ENCODE measurements at places on chromosomes 2 and 18.

DNA sequence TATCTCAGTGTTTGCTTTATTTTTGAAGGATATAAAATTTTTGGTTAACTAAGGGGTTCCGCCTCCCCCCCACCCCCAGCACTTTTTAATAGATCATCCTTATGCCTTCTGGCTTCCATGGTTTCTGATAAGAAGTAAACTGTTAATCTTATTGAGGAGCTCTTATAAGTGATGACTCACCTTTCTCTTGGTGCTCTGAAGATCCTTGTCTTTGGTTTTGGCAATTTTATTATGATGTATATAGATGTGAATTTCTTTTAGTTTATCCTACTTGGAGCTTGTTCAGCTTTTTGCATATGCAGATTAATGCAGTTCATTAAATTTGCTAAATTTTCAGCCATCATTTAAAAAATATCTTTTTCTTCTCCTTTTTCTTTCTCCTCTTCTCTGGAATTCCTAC is 91.7 kb upstream of the CTAGE1 start:
- no peak for DNase-seq

- DNase-seq, result no peak
Observed at GRCh38 chr18:6741232-6741663, 11.7 kb downstream of the ARHGAP28 start.

GRCh38 chr2:122935506-122935905 is 1089.6 kb upstream of the CNTNAP5 start:
- DNase-seq, result no peak

DNA sequence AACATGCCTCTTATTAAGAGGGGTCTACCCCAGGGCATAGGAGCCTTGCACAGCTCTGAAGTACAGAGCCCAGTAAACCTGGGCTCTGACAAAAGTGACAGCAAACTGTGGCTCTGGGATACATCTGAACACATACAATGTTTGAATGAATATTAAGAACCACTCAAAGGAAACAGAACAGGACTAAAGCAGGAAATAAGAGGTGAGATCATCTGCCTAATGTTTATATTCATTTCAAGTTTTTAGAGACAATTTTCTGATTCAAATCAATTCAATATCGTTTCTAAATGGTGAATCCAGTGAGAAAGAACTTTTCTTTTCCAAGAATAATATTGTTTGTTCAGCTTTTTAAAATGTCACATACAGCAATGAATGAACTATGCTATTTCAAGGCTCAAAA is 136.7 kb upstream of the CAVIN2 start:
- no peak for DNase-seq

DNA sequence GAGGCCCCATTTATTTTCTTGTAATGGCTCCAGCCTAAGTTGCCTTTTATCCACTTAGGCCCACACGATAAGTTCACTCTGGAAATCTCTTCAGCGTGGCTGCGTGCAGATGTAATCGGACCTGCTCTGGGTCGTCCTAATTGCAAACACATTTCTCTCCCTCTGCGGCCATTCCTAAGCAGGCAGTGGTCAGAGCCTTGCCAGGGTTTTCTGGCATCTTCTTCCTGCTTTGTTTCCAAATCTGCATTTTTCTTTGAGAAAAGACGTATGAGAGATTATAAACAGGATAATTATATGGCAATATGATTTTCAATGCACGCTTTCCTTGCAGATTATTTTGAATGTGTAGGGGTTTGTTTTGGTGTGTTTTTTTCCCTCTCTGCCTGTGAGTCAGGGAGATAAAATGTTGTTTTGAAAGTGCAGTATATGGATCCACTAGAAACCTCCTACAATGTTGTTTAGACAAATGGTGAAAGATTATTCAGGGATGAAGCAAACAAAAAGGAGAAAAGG is 239.4 kb upstream of the TANK start:
- no peak for DNase-seq

- no peak for DNase-seq
Observed at GRCh38 chr2:12665334-12665733, 51.4 kb upstream of the TRIB2 start.

DNA sequence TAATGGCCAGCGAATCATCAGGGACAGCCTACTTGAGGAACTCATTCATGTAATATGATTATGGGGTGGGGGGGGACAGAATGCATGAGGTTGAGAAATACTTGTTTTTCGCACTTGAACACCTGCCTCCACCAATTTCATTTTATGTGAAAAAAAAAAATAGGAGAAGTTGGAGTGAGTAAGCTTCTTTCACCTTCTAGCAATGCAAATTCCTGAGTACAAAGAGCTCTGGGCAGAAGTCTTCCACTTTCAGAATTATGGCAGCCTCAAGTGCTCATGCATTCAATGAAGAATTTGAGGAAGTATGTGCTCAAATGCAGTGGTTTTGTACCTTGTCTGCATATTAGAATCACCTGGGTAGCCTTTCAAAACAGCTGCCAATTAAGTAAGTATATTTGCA is 40.1 kb upstream of the GPD2 start:
- DNase-seq, result no peak

DNA sequence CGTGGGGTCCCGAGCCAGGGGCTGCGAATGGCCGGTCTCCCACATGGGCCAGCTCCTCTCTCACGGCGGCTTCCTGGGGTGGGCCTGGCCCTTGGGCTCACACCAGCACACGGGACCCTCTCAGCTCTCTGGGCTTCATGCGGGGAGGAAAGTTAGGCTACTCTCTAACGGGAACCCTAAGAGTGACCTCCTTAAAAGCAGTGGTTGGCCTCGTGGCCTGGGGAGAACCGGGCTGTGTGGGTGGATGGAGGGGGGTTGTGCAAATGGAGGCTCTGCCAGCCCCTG is 25.8 kb downstream of the RTP5 start:
- no peak for DNase-seq

- no peak for DNase-seq
Observed at GRCh38 chr2:66843847-66844246, 408.9 kb downstream of the MEIS1 start.

DNA sequence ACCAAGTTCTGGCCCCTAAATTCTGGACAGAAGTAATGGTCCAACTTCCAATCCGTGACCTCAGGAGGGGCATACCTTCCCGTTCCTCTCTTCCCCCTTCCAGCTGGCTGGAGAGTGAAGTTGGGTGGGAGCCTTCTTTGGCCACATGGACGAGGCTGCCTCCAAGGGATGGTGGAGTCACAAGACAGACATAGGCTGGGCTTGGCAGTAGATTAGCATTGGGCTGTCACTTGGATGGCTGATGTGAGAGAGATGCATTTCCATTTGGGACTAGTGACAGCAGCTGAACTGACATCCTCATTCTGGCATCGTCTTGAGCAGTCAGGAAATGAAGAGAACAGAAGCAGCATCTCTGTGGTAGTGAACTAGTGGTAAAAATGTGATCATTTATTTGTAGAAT is 12.6 kb downstream of the NT5DC4 start:
- DNase-seq, result no peak

DNA sequence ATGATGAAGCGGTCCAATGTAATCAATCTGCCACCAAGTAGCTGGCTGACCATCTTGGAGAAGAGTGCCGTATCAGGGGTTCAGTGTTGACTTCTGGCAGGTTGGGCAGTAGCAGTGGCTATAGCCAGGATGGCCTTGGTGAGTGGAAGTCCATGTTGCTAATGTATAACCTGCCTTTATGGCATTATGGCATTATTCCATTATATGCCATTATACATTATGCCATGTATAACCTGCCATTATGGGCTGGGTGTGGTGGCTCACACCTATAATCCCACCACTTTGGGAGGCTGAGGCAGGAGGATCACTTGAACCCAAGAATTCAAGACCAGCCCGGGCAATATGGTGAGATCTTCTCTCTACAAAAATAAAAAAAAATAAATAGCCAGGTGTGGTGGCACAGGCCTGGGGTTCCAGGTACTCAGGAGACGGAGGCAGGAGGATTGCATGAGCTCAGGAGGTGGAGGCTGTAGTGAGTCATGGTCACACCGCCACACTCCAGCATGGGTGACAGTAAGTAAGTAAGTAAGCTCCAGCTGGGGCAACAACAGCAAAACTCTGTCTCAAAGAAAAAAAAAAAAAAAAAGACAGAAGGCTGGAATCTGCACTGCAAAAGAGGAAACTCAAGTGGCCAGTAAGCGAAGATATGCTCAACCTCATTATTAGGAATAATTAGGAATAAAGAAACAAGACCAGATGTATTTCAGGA is 24.4 kb upstream of the EMILIN2 start:
- no peak for DNase-seq

DNA sequence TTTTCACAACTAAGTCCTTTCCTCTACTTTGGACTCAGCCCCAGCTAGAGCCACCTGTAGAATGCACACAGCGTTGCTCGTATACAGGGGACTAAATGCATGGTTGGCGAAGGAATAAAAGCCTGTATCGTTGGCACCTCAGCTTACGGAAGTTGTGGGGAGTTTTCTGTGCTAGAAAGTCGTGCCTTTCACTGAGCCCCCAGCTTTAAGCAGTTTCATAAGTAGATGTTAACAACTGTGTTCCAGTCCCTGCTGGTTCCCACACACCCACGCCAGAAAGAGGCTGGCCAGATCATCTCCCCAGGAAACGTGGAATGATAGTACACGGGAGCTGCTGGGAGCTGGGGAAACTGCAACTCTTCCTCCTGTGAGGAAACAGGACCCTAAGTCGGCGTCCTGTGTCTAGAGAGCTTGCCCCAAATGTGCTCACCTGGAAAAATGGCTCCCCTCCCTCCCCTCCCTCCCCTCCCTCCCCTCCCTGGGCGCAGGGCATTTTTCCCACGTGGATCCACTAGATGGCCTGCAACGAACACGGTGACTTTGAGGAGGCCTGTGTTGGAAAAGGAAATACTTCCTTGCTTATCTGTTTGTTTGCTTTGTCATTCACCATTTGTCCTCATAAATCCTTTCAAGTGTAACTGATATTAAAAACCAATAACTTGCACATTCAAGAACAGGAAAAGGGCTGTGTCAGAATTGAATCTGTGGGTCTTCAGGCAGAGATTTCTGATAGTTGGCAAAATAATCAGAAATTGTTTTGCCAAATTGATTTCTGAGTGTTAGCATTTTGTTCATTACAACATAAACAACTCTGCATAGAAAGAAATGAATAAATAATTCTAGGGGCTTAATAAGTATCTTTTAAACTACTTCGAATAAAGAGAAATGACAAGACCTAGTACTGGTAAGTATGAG is 43.9 kb upstream of the RFX8 start:
- DNase-seq, result no peak

GRCh38 chr18:37253394-37254235 is 312.0 kb downstream of the CELF4 start:
- DNase-seq, result no peak

GRCh38 chr2:161096336-161096735 is 63.9 kb upstream of the TANK start:
- DNase-seq, result no peak

- no peak for DNase-seq
Observed at GRCh38 chr18:30970196-30970816, 72.2 kb downstream of the DSC3 start.

DNA sequence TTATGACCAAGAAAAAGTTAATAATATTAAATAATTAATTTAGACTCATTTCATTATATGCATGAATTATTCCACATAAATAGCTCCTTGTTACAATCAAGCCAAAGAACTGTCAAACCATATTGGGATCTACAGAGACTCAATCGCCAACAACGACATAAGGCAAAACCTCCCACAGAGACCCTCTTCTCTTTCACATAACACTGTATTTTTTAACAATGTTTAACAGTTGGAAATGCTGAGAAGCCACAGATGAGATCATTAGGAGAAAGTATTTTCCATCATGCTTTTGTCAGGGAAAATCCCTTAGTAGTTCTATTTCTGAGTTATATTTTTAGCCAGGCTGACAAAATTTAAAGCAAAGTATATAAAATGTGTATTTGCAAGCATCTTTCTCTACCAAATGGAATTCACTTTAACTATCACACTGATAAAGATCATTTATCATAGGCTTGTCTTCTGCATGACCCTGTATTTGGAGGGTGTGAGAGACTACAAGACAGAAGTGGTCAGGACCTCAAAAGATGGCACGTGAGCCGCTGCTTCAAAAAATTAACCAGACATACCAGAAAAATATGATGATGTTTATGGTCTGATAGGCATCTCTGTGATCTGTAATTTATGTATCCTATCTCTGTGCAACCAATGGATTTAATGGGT is 383.8 kb downstream of the NRXN1 start:
- no peak for DNase-seq

GRCh38 chr2:238774071-238774470 is 73.8 kb upstream of the TWIST2 start:
- no peak for DNase-seq

GRCh38 chr2:19026261-19026660 is 332.2 kb downstream of the OSR1 start:
- DNase-seq, result no peak

DNA sequence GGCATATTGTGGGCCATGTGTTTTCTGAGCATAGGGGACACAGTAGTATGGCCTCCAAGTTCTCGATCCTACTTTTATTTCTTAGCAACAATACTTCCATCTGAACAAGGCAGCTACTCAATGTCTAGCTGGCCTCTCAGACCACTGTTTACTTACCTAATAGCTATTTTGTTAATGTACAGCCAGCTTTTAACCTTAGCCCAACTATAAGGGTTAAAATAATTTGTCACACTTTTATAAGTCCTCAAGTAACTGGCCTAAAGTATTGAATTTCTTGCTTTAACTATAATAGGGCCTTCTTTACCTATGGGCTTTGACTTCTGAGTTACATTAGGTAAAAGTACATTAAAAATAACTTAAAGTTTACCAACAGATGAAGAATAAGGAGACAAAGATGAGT is 117.4 kb downstream of the GAREM1 start:
- no peak for DNase-seq

- no peak for DNase-seq
Observed at GRCh38 chr2:108625186-108625827, 91.0 kb downstream of the LIMS1 start.

- no peak for DNase-seq
Observed at GRCh38 chr18:8984131-8984721, 118.3 kb upstream of the NDUFV2 start.

- DNase-seq, result no peak
Observed at GRCh38 chr2:66585587-66585986, 150.7 kb downstream of the MEIS1 start.

DNA sequence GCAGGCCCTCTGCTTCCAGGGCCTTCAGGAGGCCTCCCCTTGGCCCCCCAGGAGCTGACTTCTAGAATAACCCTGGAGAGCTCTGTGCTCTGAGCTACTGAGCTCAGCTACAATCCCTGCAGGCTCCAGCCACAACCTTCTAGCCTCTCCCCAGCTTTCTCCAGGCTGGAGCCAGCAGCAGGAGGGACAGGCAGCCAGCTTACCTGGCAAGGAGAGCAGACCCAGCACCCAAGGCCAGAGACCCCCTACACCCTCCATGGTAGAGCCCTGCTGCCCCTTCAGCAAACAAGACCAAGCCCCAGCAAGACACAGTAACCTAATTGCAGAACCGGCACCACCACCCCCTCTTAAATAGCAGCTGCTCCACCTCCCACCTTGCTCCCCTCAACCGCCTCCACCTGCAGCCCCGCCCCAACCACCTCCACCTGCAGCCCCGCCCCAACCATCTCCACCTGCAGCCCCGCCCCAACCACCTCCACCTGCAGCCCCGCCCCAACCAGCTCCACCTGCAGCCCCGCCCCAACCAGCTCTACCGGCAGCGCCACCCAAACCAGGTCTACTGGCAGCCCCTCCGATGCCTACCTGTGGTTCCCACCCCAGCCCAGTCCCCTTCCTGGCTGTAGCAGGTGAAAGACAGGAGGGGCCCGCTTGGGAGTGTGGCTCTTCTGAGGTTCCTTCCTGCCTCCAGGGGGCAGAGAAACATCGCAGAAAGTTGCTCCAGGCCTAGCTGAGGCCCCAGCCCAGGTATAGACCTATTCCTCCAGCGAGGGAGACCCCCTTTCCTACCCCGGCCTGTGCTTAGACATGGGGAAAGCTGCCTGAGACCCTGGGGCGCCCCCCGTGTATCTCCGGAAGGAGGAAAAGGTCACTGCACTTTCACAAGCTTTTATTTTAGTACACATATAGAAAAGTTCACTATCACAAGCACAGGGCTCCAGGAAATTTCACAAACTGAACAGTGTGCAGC is at the start of gene ASTL:
Gene ASTL (minus strand): TSS at position 324 of the 967 bp plus-strand sequence. CDS start 66 bp downstream, at position 258.
- no peak for DNase-seq
